Activated naive CD8-positive, alpha-beta T cell treated with anti-CD3 and anti-CD28 coated beads, Interleukin-2, amount 10 ng/mL, durations not matched to agents 7 days and 5 days (primary cell): ENCODE measurements at places on chromosomes 5 and 9. TPM values are rescaled to one million over a fixed set of nuclear protein-coding genes. Genes with fewer than 3 reads are reported as not detected.

Gene BARHL1
- not detected for total RNA-seq

Gene NUTM2F
- not detected for total RNA-seq

Gene PAEP
- total RNA-seq = not detected

DNA sequence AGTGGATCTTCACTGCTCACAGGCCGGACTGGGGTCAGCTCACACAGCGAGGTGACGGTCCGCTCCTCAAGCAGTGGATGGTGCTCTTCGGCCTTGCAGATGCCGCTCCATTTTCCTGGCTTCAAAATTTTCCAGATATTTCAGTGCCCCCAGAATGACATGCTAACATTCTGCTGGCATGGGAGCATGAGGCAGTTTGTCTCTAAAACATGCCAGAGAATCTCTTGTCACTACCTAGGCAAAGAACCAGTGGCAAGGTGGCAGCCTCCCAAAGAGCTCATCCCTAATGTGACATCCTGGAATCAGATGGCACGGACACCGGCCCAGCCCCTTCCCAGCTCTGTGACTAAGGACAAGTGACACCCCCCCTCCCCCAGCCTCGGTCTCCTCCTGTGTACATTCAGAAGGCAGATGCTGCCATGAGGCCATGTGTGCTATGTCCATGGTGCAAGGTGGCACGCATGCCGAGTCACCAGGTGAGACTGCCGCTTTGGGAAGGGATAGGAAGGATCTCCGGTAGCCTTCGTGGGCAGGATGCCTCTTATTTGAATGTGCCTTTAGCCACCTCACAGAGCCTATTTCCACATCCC is 2.7 kb downstream of the S1PR3 start:
- DNase-seq = no peak

- no peak for DNase-seq
These were observed 2202.2 kb upstream of the C9orf72 start for GRCh38 chr9:29775491-29775890.

DNA sequence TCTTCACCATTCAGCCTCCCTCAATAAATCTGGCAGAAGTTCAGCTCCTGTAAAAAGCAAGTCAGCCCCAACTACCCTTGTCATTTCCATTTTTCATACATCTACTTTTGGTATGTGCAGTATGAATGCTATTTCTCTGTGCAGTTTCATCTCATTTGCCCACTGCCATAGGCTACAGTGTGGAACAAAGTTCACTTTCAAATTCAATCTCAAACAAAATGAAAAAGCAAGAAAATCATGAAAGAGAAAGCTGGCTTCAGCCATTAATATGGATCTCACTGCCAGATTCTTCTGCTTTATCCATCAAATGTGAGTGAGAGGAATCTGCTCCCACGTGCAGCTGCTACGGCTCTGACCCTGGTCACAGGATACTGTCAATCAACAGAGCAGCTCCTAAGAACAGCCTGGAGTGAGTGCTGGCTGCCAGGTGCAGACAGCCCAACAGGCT is 494.2 kb downstream of the ZNF608 start:
- no peak for DNase-seq
